ENCODE measurements at places on chromosomes 4 and X.

- no peak for DNase-seq
Observed at GRCh38 chr4:5114950-5115349, 63.7 kb downstream of the STK32B start.

DNA sequence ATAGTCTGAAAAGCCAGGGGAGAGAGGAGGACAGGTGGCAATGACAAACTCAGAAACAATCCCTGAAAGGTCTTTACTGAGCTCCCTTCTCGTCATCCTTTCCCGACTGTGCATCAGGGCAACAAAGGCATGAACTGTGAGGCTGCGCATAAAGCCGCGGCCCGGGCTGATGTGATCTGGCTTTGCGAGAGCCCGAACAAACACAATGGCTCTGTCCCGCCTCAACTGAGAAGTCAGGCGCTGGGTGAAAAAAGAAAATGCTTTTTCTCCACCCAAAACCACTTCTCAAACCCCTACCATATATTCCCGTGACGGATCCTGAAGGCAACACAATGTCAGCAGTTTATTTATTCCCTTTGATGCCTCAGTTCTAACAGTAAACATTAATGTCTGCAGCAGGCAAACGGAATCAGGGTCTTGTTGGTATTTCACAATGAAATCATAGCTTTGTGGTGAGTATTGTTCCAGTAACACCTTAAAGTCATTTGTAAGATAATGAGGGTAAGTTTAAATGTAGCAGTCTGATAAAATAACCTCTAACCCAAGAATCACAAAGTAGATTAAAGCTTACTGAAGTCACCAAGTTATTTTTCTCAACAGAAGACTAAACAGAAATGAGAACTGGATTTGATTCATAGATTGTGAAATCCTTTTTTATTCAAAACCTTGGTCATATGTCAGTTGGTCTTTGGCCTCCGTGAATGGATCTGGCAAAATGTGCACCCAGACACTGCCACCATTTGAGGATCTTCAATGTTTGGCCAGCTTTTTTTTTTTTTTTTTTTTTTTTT lies 67.4 kb downstream of the APBB2 start:
- DNase-seq, result no peak

DNA sequence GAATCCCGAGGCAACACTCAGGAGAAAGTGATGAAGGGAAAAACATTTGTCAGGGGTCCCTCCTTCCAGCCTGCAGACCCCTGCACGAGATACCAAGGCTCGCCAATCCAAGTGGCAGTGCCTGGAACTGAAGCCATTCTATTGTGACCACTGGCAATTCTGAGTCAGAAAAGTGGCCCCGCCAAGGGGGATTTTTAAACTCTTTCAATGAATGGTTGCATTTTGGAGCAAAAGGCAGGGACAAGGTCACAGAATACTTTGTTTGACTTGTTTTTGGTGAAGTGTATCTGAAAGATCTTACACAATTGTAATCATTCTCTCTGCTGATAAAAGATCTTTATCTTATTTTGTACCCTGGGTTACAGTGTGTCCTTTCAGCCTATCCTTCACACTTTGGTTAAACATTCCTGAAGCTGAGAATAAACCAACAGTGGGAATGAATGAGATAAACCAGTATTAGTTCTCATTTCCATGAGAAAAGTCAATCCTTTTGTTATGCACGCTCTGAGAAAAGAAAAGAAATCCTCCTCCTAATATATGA lies 115.9 kb upstream of the PDLIM3 start:
- no peak for DNase-seq

DNA sequence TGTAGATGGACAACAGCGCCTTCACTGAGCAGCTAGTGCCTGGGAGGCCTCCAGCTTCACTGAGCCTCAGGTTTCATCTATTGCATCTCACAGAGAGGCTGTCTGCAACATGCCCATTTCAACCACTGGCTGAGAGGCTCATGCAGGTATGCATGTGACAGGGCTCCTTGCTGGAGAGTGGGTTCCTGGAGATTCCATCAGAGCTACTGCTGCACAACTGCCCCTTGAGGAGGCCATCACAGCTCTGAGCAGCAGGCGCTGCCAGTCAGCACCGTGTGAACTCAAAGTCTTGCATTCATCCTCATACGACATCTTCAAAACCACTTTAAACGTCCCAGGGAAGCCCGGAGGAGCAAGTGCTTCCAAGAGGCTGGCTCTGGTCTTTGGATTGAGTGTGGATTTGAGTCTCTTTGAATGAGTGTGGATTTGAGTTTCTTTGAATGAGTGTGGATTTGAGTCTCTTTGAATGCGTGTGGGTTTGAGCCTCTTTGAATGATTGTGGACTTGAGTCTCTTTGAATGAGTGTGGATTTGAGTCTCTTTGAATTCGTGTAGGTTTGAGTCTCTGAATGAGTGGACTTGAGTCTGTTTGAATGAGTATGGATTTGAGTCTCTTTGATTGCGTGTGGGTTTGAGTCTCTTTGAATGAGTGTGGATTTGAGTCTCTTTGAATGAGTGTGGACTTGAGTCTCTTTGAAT lies 8.7 kb downstream of the P2RY8 start:
- no peak for DNase-seq

- DNase-seq, result no peak
Observed at GRCh38 chr4:98319021-98319420, 57.8 kb downstream of the RAP1GDS1 start.

- DNase-seq, result no peak
Observed at GRCh38 chrX:65674204-65674893, 6.9 kb downstream of the MSN start.

- DNase-seq, result no peak
Observed at GRCh38 chrX:154064637-154065435, 32.7 kb downstream of the MECP2 start.

DNA sequence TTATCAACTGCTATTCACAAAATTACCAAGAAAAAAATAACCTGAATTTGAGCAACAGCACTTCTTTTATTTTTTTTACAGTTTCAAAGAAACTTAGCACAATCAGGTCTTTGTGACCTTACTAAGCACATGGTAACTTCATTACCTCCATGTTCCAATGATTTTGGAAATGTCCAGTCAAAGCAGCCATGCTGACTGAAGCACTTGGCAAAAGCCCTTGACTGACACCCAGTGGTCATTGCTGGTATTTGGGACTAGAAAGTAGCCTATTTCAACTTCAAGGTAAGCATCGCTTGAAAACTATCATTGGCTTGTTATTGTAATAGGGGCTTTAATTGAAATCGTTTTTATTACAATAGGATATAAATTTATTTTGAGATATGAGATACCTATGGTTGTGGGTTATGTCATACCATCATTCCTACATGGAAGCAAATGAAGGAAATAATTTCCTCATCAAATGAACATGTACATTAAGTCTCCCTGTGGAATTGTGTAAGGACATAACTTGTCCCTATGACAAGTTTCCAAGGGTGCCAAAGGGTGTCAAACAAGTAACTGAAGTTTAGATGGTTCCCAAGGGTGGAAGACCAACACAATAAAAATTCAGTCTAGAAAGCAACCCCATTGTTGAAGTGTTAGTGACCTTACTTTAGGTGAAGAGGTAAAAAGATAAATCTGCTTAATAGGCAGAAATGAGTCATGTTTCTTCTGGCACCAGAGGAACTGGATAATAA lies 15.2 kb upstream of the ANXA10 start:
- no peak for DNase-seq

- DNase-seq, result no peak
Observed at GRCh38 chrX:7045238-7045955, 102.1 kb upstream of the STS start.

DNA sequence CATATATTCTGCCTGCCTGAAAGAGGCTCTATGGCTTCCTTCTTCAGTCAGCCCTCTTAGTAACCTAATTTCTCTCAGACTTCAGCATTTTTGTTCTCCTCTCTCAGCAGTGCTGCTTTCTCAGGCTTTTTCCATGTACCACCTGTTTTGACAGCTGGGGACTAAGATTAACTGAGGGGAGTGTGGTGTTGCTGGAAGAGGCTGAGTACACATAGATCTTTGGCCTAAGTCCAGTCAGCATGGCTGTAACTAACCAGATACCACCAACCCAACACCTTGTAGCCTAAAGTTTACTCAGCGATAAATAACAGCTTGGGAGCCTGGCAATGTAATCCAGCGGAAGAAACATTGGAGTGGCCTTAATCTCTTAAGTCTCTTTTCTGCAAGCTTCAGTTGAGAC lies 85.5 kb downstream of the RTL3 start:
- no peak for DNase-seq

DNA sequence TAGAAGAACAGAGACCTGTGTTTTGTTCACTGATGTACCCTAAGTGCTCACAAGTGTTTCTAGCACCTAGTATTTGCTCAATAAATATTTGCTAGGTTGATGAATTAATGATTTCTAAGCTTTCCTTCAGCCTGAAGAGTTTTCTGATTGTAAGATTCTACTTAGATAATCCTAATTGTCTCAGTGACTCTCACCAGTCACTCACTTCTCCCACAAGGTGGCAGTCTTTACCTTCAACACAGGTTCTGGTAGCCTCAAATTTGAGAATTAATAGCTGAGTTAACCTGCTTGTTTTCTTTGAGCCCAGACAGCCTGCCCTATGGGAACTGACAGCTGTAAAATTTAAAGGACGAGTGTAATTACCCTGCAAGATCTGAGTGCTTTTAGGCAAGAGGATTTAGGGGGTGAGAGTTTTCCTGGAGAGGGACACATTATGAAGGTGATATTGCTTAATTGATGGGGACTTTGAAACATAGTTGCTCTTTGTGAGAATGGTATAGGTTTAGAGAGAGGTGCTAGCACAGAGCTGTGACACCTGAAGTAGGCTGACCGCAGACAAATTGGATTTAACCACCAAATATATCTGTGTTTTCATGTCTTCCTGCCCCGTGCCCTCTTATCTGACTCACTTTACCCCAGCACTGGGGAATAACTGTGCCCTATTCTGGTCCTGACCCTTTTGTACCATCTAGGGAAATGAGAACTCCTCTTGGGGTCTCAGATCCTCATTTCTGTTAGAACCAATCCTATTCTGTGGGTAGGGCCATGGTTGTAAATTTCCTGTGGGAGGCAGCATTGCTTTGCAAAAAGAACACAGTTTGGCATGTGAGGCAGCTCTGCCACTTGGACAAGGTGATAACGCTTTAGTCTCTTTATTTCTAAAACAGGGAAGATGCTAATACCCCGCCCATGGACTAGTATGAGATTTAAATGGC lies 27.7 kb downstream of the CD38 start:
- no peak for DNase-seq

GRCh38 chrX:38816155-38816554 lies 14.9 kb downstream of the MID1IP1 start:
- DNase-seq, result no peak

DNA sequence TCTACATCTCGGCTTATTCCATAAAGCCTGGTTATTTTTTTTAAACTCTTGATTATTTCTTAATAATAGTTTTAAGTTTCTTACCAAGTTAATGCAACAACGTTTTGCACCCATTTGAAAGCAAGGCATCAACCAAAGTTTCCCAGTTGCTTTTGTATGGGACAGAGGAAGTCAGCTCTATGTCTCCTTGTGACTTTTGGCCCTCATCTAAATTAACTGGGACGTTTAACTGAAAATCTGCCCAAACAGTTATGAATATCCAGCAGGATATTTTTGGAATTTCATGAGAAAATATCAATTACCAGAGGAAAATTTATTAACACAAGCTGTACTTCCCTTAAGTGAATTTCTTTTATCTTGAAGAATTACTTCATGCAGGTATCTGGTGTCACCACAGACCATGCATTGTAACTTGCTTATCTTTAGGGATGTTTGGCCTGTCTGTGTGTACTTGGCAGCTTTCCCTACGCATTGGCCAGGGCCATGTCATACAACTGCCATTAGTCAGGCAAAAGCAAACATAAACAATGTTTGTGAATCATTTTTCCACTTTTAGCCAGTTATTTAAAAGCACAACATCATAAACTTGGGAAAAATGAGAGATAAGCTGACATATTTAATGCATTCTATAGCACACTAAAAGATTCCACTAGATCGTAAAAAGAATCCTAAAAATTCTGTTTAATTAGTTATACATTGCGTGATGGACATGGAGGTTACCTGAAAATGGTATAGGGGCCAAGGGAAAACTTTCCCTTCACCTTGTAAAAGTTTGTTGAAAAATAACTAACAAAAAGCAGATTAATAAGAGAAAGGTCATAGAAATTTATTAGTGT lies 101.4 kb upstream of the PDE5A start:
- DNase-seq, result no peak

DNA sequence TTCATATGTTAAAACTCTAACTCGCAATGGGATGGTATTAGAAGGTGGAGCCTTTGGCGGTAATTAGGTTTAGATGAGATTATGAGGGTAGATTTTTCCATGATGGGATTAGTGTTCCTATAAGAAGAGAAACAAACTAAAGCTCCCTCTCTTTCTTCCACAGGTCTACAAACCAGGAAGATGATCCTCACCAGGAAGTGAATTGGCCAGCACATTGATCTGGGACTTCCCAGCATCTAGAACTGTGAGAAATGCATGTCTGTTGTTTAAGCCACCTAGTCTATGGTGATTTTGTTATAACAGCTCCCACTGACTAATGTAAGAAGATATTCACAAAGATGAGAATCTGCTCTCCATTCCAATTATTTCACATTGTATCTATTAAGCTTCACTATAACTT lies 2266.9 kb downstream of the PCDH7 start:
- no peak for DNase-seq

DNA sequence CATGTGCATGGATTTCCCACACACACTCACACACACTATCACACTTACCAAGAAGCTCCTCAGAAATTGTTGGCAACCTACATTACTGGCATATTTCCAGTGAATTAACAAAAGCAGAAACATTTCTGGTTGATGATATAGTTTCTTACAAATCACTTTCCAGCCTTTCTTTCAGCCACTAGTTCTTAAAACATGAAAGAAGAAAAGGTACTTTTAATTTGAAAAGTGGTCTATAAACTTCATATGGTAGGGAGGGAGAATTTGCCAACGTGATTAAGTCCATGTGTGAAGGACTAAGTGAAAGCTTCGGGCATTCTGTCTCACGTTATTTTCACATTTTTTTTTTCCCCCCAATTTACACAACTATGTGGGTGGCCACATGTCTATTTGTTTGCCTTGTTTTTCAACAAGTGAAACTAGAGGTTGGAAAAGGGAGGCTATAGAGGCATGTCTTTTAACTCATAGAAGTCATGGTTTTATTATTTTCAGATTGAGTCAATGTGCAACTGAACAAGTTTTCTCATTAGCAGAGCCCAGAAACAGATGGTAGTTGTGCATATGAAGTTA lies 832.1 kb upstream of the INTU start:
- DNase-seq, result no peak

GRCh38 chr4:2927016-2927695 lies 36.0 kb downstream of the NOP14 start:
- no peak for DNase-seq

- DNase-seq, result no peak
Observed at GRCh38 chr4:51931461-51931860, 88.5 kb downstream of the DCUN1D4 start.

DNA sequence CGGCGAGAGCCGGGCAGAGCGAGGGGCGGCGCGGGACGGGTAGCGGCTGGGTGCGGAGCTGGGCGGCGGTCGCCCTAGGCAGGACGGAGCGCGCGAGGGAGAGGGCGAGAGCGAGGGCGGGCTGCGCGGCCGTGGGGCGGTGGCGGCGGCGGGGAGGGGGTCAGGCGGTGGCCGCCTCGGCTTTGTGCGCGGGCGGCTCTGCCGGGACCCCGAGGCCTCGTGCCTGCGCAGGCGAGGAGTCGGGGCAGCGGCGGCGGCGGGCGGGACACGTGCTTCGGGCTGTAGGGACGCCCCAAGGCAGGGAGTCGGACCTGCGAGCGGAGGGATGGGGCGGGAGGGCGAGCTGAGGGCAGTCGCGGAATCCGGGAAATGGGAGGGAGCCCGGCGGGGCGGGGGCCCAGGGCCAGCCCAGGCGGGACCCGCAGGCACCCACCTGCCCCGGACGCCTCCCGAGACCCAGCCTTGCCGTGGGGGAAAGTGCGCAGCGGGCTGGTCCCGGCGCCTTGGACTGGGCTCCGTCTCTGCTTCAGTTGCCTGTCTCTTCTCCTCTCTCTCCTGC lies 465 bp downstream of the BMPR1B start:
- no peak for DNase-seq

Measured in activated T-cell treated with anti-CD3 and anti-CD28 coated beads for 1 hour (primary cell).